CD4-positive, alpha-beta memory T cell (primary cell): ENCODE measurements at places on chromosomes 4 and X. TPM values are rescaled to one million over a fixed set of nuclear protein-coding genes. Genes with fewer than 3 reads are reported as not detected.

- no peak for DNase-seq
Observed at GRCh38 chr4:110636680-110637407, 14.0 kb upstream of the PITX2 start.

- no peak for DNase-seq
Observed at GRCh38 chr4:16120720-16121119, 36.9 kb upstream of the PROM1 start.

DNA sequence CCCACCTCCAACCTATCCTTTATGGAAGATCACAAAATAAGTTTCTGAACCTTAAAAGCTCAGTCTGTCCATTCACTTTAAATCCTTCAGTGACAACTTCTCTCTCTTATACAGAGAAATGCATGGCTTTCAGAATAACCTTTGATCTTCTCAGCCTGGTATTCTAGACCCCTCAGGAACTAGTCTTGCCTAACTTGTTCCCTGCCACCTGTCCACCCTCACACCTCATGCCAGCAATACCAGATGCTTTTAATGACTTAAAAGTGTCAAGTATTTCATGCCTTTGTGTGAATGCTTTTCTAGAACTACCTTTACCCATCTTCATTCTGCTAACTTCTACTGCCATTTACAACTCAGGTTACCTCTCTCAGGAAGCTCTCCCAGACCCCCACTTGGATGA lies 7.4 kb downstream of the EXOC1L start:
- no peak for DNase-seq

DNA sequence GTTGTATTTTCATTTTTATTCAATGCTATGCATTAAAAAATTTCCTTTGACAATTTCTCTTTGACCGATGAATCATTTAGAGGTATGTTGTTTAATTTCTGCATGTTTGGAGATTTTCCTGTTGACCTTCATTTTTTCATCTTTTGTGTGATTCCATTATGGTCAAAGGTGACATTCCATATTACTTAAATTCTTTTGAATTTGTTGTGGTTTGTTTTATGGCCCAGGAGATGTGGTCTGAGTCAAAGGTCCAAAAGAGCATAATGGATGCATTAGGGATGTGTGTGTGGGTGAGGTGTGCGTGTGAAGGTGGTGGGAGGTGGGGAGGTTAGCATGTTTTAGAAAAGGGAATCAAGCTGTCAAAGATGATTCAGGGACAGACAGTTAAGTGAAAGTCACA lies 76.0 kb upstream of the GIMD1 start:
- DNase-seq, result no peak

Gene CABS1
- total RNA-seq, result not detected

Gene CFP
- total RNA-seq, result 28.4 TPM

Gene MAGEB10
- total RNA-seq, result not detected

Gene PRIMPOL
- total RNA-seq, result 23.2 TPM

Gene EGF
- not detected for total RNA-seq
